ENCODE measurements at places on chromosomes 7 and 10.

DNA sequence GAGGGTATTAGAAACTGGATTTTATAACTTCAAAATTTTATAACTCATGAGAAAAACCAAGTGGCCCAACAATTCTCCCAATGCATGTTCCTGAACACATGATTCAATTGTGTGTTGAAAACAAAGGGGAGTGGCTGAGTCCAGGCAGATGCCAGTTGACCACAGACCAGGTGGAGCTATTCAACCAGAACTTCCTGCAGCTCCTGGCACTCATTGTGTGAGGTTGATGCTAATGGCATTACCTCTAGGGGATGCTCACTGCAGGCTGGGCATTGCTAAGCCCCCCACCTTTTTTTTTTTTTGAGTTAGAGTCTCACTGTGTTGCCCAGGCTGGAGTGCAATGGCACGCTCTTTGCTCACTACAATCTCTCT lies 20.3 kb downstream of the MYOF start:
- ATAC-seq, result no peak

- no peak for ATAC-seq
These were observed 264.2 kb downstream of the SEC23IP start for GRCh38 chr10:120156614-120157274.

GRCh38 chr10:58014436-58014835 lies 253.3 kb downstream of the IPMK start:
- ATAC-seq, result no peak

- ATAC-seq, result peak; percentile 42
These were observed 49.3 kb downstream of the DENND2A start for GRCh38 chr7:140591180-140591902.

- no peak for ATAC-seq
These were observed 365.6 kb upstream of the MGMT start for GRCh38 chr10:129101232-129101980.

DNA sequence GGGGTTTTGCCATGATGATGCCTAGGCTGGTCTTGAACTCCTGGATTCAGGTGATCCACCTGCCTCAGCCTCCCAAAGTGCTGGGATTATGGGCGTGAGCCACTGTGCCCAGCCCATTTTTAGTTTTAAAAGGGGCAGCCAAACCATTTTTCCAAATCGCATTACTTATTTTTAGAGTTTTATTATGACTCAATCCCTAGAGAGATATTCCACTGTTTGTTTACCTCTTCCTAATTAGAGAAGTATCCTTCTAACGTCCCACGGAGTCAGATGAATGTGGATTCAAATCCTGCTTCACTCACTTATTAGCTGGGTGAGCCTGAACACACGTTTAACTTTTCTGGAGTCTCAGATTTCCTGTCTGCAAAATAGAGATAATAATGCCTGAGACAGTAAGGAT lies 15.2 kb downstream of the WNT8B start:
- ATAC-seq, result no peak

GRCh38 chr7:94575646-94576045 lies 66.0 kb downstream of the CASD1 start:
- ATAC-seq, result no peak

GRCh38 chr10:78424723-78425122 lies 391.1 kb downstream of the RPS24 start:
- no peak for ATAC-seq

- peak; percentile 58 for ATAC-seq
These were observed 430.5 kb downstream of the MDFIC start for GRCh38 chr7:115352375-115352774.

- peak; percentile 40 for ATAC-seq
These were observed 4.6 kb downstream of the NKX2-3 start for GRCh38 chr10:99537086-99537988.

- ATAC-seq, result no peak
These were observed 11.4 kb upstream of the TACR2 start for GRCh38 chr10:69428165-69428564.

DNA sequence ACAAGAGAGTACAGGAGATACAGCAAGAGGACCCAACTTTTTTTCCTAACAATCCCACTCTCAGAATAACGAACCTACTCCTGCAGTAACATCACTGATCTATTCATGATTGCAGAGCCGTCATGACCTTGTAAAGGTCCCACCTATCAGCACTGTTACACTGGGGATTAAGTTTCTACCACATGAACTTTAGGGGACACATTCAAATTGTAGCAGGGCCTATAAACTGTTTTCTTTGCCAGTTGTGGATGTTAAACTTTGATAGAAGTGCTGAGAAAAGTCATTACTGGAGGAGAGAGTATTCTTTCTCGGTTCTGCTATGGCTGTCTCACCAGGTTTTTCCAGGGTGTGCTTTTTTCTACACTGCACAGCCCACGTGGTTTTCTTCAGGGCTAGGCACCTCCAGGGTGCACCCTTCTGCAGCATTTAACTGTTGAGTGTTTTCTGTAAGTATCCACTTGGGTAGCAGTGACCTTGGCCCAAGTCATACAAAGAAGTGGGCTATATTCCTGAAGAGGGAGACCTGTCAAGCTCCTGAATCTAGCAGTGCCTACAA lies 131.6 kb upstream of the AHR start:
- ATAC-seq, result no peak

- no peak for ATAC-seq
These were observed 38.6 kb upstream of the MET start for GRCh38 chr7:116633131-116633988.
